ENCODE measurements at places on chromosomes 1 and 21.

- no peak for DNase-seq
- no peak overlapping the region for H3K27ac ChIP-seq
- no peaks in the 10 kb centered on the region for H3K27me3 ChIP-seq
- H3K4me1 ChIP-seq: no peaks in the 10 kb centered on the region
- no peak overlapping the region for H3K4me3 ChIP-seq
These were observed 19.0 kb downstream of the TEX35 start for GRCh38 chr1:178531887-178532286.

DNA sequence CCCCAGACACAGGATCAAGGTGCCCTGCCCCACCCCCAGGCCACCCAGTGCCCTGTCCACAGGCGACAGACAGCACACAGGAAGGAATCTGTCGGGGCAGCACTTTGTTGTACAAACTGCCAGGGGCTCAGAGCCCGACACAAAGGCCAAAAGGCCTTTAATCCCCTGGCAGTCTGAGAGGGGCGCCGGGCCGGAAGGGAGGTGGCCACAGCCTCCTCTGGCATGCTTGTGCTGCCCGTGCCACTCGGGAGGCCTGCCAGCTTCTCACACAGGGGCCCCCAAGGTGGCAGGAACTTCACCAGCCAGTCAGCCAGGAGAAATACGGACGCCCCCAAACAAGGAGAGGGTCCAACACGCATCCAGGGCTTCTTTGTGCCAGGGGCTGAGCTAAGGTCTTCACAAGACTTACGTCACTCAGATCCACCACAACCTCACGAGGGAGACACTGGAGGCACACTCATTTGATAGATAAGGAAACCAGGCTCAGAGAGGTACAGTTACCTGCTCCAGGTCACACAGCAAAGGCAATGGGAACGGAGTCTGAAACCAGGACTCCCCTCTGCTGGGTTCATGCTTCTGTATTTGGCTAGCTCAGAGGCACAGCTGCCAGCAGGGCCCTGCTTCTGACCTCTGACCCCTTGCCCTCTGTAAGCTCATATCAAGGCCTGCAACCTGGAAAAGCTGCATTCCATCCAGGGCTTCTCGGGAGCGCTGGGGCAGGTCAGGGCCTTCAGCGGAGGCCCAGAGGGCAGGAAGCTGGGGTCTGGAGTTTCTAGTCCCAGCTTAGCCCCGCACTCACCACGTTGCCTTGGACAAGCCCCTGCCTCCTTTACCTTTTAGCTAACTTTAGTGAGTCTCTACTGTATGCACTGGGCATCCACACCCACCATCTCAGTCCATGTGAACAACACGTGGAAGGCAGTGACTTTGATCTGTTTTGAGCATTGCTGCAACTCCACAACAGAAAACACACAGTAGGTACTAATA lies 34.8 kb downstream of the HSPG2 start:
- no peaks in the 10 kb centered on the region for H3K36me3 ChIP-seq
- H3K4me3 ChIP-seq: no peak overlapping the region
- H3K27me3 ChIP-seq: no peaks in the 10 kb centered on the region
- no peak overlapping the region for H3K27ac ChIP-seq
- peaks cover 16% of the 10 kb centered on the region for H3K4me1 ChIP-seq

GRCh38 chr1:148347781-148348180 lies 135.3 kb downstream of the PPIAL4G start:
- no peaks in the 10 kb centered on the region for H3K36me3 ChIP-seq
- peaks cover 30% of the 10 kb centered on the region for H3K27me3 ChIP-seq
- no peak for DNase-seq
- H3K4me3 ChIP-seq: no peak overlapping the region

GRCh38 chr1:241787691-241788090 lies 60.3 kb upstream of the EXO1 start:
- no peaks in the 10 kb centered on the region for H3K27me3 ChIP-seq
- no peaks in the 10 kb centered on the region for H3K4me1 ChIP-seq

- no peaks in the 10 kb centered on the region for H3K4me1 ChIP-seq
- peaks cover 6% of the 10 kb centered on the region for H3K27me3 ChIP-seq
- no peaks in the 10 kb centered on the region for H3K36me3 ChIP-seq
- no peak for DNase-seq
- H3K27ac ChIP-seq: no peak overlapping the region
These were observed 108.6 kb upstream of the RAB3GAP2 start for GRCh38 chr1:220380885-220381284.

DNA sequence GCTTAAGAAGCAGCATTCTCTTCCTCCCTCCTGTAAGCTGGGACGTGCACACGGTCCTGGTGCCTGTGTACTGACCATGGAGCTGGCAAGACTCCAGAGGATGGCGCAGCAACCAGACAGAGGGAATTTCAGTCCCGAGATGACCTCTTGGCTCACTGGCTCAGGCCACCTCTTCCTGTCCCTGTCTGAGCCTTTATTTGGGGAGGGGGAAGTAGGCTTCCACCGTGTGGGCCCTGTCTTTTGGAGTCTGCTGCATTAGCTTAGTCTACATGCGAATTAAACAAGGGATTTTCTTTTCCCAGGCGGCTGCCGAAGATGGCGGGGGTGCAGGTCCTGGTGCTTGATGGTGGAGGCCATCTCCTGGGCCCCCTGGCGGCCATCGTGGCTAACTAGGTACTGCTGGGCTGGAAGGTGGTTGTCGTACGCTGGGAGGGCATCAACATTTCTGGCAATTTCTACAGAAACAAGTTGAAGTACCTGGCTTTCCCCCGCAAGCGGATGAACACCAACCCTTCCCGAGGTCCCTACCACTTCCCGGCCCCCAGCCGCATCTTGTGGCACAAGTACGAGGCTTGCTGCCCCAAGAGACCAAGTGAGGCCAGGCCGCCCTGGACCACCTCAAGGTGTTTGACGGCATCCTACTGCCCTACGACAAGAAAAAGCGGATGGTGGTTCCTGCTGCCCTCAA lies 10.2 kb downstream of the IL24 start:
- no peak overlapping the region for H3K4me3 ChIP-seq
- H3K36me3 ChIP-seq: peaks cover 53% of the 10 kb centered on the region
- peaks cover 86% of the 10 kb centered on the region for H3K4me1 ChIP-seq
- H3K27me3 ChIP-seq: no peaks in the 10 kb centered on the region

GRCh38 chr1:41752514-41753170 lies 166.1 kb downstream of the HIVEP3 start:
- peak overlapping the region; percentile 92 for H3K27ac ChIP-seq
- peaks cover 83% of the 10 kb centered on the region for H3K4me1 ChIP-seq
- H3K36me3 ChIP-seq: peaks cover 4% of the 10 kb centered on the region
- peaks cover 2% of the 10 kb centered on the region for H3K27me3 ChIP-seq
- no peak for DNase-seq

DNA sequence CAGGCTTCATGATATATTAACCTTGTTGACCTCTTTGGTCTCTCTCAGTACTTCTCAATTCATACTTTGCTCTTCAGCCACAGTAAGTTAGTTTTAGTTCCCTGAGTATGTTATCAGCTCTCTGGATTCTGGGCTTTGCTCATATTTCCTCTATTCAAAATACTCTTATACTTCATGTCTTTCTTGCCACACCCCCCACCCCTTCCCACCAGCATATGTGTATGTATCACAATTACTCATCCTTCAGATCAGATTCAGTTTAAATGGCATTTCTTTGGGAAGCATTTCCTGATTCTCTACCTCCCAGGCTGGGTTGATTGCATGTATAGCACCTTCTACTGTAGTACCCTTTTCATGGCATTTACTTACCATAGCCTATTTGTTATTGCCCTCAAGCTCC lies 28.3 kb downstream of the SLC30A7 start:
- H3K36me3 ChIP-seq: peaks cover 21% of the 10 kb centered on the region
- H3K4me1 ChIP-seq: peaks cover 42% of the 10 kb centered on the region
- H3K4me3 ChIP-seq: no peak overlapping the region
- DNase-seq: peak; percentile 14
- H3K27ac ChIP-seq: peak overlapping the region; percentile 5
- no peaks in the 10 kb centered on the region for H3K27me3 ChIP-seq

DNA sequence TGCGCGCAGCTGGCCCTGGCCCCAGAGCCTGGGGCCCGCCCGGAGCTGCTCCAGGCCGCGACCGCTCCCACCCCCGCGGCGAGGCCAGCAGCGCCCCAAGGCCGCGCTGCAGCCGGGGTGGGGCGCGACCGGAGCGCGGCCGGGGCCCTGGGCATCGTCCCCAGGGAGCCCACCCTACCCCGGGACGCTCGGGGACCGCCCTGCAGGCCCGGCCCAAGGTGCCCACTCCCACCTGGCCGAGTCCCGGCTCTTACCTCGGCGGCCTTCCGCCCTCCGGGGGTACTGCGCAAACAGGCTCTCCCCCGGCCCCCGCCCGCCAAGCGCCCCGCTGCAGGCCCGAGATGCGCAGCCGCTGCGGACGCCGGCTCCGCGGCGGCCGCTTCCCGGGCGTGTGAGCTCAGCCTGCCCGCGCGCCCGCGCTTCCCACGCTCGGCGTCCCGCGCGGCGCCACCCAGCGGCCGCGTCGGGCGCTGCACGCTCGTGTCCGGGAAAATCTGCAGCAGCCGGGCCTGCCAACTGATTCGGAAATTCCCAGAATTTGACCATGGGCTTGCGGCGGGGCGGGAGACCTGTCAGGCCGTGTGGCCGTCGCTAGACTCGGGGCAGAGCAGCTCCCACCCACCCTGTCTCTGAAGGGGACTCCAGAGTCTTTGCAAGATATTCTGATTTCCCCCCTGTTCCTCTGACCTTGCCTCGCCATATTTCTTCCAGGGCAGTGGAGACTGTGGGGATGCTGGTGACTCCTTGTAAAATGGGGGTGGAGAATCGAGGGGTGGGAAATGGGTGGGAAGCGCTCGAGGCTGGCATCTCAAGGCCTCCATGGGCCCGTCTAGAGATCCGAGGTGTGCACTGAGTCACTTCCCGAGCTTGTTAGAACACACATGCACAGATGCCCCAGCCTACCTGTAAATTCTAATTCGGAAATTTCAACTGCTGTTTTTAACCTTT lies 41.9 kb downstream of the CD34 start:
- DNase-seq: peak; percentile 77
- peak overlapping the region; percentile 88 for H3K4me3 ChIP-seq
- peak overlapping the region; percentile 81 for H3K27ac ChIP-seq

- no peaks in the 10 kb centered on the region for H3K4me1 ChIP-seq
- H3K27me3 ChIP-seq: no peaks in the 10 kb centered on the region
- no peak for DNase-seq
- peaks cover 49% of the 10 kb centered on the region for H3K36me3 ChIP-seq
- H3K4me3 ChIP-seq: no peak overlapping the region
These were observed 20.2 kb downstream of the PEA15 start for GRCh38 chr1:160225345-160225744.

GRCh38 chr1:52455686-52456085 lies 51.3 kb downstream of the PRPF38A start:
- H3K27ac ChIP-seq: no peak overlapping the region
- H3K4me1 ChIP-seq: no peaks in the 10 kb centered on the region
- H3K27me3 ChIP-seq: no peaks in the 10 kb centered on the region
- no peak overlapping the region for H3K4me3 ChIP-seq
- DNase-seq: no peak
- peaks cover 17% of the 10 kb centered on the region for H3K36me3 ChIP-seq

DNA sequence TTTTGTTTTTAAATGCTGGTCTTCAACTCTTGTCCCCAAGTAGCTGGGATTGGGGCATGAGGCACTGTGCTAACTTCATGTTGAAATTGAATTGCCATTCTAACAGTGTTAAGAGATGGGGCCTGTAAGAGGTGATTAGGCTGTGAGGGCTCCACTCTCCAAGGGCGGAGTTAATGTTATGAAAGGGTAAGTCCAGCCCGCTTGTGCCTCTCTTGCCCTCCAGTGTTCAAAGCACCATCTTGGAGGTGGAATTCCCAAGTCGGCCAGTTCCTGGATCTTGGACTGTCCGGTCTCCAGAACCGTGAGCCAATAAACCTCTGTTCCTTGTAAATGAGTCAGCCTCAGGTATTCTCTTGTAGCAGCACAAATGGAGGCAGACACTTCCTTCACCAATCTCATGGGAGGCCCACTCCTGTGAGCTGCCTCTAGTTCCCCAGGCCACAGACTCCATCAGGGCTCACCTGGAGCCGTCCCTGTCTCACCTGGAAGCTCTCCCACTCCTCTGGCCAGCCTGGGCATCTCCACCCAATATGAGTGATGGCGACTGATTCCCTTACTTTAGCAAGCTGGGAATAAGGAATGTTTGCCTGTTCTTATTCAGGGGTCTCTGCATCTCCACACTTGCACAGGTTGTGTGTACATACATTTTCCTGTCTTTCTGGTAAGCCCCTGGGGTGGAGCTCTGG lies 15.5 kb downstream of the IBA57 start:
- no peaks in the 10 kb centered on the region for H3K27me3 ChIP-seq
- DNase-seq: no peak
- no peaks in the 10 kb centered on the region for H3K36me3 ChIP-seq
- H3K4me1 ChIP-seq: peaks cover 8% of the 10 kb centered on the region

GRCh38 chr21:29072873-29073221 lies 601 bp downstream of the CCT8 start:
- peaks cover 46% of the 10 kb centered on the region for H3K36me3 ChIP-seq
- peak overlapping the region; percentile 100 for H3K27ac ChIP-seq
- peak overlapping the region; percentile 99 for H3K4me3 ChIP-seq
- no peak for DNase-seq

- no peak for DNase-seq
- no peaks in the 10 kb centered on the region for H3K27me3 ChIP-seq
- no peaks in the 10 kb centered on the region for H3K36me3 ChIP-seq
- no peak overlapping the region for H3K4me3 ChIP-seq
These were observed 4.3 kb upstream of the FGGY start for GRCh38 chr1:59292562-59292961.

- H3K27me3 ChIP-seq: no peaks in the 10 kb centered on the region
- H3K27ac ChIP-seq: no peak overlapping the region
- H3K36me3 ChIP-seq: no peaks in the 10 kb centered on the region
- no peak overlapping the region for H3K4me3 ChIP-seq
- no peak for DNase-seq
- no peaks in the 10 kb centered on the region for H3K4me1 ChIP-seq
These were observed 405.5 kb upstream of the ADAMTS5 start for GRCh38 chr21:27372381-27372780.

GRCh38 chr1:197868751-197869489 lies 33.5 kb upstream of the C1orf53 start:
- H3K4me3 ChIP-seq: no peak overlapping the region
- DNase-seq: peak; percentile 11
- no peak overlapping the region for H3K27ac ChIP-seq

- no peak overlapping the region for H3K4me3 ChIP-seq
- H3K4me1 ChIP-seq: no peaks in the 10 kb centered on the region
- peaks cover 8% of the 10 kb centered on the region for H3K36me3 ChIP-seq
- H3K27ac ChIP-seq: no peak overlapping the region
- H3K27me3 ChIP-seq: no peaks in the 10 kb centered on the region
- no peak for DNase-seq
These were observed 37.0 kb downstream of the TBCE start for GRCh38 chr1:235404190-235404589.
